ENCODE measurements at places on chromosomes 2 and 18.

DNA sequence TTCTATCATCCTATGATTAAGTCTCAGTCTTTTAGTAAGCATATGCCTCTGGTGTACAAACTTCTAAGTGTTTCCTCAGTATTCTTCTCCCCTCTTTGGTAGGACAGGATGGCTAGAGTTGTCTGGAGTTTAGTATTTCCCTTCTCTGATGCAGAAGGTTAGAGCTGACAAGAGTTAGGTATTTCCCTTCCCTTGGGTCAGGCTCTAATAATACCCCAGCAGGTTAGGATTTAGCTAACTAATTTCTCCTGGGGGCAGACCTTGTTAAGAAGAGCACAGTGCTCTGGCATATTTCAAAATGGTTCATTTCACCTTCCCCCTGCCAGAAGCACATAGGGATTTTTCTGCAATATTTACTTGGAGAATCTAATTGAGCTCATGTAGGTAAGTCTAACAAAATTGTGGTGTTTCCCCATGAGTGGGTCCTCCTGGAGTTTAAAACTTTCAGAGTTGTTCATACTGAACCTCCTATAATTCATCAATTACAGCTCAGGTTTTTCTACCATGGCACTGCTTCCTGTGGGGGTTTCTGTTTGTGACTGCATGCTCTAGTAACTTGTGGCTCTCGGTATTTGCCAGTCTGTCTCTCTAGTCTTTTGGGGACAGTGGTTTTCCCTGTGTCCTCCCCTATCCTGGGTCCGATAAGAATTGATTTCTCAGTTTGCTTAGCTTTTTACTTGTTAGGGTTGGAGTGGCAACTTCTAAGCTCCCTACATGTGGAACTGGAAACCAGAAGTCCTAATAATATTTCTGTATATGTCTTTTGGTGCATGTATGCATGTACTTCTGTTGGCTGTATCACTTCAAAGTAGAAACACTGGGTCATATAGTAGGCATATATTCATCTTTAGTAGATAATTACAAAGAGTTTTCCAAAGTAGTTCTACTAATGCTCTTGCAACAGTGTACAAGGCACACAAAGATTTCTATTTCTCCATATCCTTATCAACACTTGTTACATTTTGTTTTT lies 77.7 kb downstream of the GDF7 start:
- DNase-seq: no peak

DNA sequence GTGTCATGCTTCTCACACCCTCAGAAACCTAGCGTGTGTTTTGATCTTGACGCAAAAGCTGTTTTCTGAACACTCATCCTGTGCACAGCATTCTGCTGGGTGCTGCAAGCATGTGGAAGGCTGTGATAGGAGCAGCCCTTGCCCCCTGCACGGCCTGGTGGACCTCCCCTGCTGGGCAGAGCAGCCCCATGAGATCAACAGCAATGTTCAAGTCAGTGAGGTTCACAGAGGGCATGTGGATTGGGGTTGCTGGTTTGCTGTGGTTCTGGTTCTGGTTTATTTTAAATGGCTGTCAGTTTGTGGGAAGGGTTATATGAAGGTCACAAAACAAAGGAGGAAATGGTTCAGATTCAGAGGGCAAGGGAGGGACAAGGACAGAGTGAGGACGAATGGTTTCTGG lies 71.3 kb downstream of the SOWAHC start:
- DNase-seq: no peak

DNA sequence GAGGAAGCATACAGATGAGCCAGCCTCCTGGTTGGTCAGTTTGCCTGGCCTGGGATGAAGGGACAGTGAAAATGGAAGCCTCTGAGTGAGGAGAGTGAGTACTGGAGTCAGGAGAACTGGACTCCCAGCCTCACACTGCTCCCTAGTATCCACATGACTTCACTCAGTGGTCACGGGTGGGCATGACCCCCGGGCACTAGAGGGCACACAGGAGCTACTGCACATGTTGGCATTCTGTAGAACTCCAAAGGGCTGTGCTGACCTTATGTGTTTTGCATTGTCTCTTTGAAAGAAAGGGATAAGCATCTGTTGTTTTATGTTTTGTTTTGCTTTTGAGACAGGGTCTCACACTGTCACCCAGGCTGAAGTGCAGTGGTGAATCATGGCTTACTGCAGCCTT lies 23.7 kb downstream of the NCAPH start:
- no peak for DNase-seq

DNA sequence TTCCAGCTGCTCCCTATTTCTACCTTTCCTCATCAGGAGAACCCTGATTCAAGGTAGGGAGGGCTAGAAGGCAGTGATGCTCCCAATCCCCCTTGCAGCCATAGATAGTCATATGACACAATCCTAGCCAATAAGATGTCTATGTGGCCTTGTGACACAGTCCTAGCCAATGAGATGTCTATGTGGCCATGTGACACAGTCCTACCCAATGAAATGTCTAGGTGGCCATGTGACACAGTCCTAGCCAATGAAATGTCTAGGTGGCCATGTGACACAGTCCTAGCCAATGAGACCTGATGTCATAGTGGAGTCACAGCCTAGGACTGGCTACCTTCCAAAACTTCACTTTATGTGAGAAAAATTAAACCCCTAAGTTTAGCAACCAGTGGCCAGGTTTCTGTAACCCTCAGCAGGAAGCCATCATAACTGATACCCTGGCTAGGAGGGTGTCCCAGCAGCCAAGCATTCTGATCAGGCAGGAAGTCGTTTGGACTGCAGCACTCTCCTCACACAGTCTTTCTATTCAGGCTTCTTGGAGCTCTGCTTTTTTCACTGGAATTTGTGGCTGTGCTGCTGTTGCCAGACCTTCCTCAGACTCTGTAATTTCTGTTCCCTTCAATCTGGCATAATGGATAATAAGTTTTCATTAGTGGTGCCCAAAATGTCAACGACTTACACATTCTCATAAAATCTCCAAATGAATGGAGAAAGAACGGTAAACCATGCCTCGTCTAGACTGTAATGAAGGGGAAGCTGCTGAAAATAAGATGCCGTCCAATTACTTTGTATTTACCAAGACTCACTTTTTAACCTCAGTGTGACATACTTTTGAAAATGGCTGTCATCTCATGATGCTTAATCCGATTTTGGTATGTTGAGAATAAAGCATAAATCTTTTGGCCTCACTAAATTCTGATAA lies 165.0 kb upstream of the NCKAP5 start:
- no peak for DNase-seq

DNA sequence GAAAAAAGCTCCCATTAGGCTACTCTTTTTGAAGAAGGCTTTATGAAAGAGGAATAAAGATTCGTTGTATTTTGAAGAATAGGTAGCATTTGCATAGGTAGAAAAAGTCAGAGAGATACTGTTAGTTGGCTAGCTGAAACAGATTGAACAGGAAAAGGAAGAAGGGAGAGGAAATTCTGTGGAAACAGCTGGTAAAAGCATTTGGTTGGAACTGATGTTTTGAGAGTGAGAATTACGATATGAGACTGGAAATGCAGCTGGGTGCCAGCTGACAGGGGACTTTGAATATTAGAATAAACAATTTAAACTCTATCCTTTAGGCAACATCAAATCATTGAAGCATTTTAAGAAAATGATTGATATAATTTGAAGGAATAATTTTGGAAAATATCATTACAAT lies 96.7 kb upstream of the CNTNAP5 start:
- DNase-seq: no peak

DNA sequence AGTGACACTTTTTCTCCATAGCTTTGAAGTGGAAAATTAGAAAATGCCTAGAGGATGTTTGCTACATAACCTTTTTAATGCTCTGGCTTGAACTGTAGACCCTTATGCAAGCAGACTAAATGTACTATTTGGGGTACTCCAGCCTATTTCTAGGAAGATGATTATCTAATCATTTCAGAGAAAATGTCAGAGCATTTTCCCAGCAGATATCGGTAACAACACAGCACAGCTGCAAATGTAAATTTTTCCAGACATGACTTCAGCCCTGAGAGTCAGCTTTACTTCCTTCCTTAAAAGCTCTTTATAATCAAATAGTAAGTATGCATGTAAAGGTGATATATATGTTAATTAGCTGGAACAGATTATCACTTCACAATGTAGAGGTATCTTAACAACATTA lies 1647.1 kb downstream of the SUCLG1 start:
- no peak for DNase-seq

DNA sequence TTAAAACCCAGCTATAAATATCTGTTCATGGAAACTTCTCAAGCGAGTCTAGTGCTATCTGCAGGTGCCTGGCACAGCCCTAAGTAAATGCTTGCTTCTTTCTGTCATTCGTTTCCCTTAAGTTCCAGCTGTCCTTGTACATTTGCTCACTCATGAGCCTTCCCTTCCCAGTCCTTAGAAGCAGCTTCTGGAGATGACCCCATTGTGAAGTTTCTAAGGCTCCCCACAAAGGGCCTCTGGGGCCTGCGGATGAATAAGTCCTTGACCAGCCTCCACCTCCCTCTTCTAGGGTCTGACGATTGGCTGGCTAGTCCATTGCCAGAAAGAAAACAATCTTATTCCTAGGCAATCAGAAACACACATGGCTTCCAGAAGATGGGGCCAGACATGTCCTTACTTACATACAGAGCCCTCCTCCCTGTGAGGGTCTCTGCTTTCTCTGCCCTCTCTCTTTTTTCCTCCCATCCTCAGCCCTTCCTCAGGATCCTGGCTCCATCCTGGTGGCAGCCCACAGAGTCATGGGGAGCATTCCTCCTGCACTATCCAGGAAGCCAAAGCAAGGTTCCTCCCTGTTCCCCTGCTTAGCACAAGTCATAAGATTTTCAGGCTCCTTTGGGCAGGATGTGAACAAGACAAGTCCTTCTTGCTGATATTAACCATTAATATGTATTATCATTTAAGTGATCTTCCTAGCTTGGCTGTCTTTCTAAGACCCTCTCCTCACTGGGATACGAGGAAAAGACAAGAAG lies 87.3 kb downstream of the TNFRSF11A start:
- DNase-seq: no peak

DNA sequence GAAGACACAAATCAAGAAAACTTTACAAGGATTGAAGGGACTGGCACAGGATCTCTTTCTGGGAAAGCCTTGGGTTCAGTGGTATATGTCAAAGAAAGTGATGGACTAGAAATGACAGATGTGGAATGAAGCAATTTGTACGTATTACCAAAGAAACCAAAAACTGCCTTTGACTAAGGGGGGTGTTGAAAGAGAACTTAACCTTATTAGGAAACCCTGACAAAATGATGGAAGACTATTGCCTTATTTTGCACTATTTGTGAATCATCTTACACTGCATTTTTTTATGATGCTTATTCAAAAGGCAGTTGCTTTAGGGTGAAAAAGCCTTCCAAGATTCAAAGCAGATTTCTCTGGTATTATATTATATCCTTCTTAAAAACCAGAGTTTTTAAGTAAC lies 4.0 kb downstream of the TSGA10 start:
- no peak for DNase-seq

- DNase-seq: no peak
These were observed 91.5 kb upstream of the PARD3B start for GRCh38 chr2:204453730-204454167.

- no peak for DNase-seq
These were observed 201.0 kb downstream of the SMAD7 start for GRCh38 chr18:48749768-48750167.

DNA sequence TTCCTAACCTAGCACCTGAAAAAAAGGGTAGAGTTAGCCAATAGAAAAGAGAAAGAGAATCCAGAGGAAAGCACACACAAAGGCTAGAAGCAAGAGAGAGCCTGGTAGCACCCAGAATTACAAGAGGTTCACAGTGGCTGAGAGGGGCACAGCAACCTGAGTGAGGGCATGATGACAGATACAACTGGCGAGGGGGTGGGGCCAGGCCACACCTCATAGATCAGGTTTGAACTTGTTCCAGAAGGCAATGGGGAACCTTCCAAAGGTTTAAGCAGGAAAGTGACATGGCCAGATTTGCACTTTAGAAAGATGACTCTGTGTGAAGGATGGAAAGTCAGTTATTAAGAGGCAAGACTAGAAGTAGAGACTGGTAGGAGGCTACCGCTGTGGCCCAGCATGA lies 148.0 kb downstream of the TTC32 start:
- DNase-seq: no peak

- DNase-seq: no peak
These were observed 17.9 kb downstream of the SDC1 start for GRCh38 chr2:20207051-20207450.

DNA sequence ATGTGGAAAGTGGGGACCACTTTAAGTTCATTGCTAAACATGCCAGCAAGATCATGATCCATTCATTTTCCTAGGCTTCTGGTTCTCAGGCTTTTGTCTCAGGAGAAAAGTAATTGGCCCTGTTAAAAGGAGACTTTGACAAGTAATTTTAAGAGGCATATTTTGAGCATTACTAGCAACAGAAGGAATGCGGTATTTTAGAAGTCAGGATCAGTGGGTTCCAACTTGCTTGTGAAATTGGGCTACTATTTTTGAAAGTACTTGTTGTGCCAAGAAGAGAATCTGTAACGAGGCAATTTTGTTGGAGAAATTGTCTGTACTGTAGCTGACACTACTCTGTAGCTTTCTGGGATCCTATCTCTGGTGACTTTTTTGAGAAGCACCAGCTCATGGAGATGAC lies 59.4 kb downstream of the CERS6 start:
- no peak for DNase-seq

GRCh38 chr2:185436787-185437372 lies 301.7 kb upstream of the FSIP2 start:
- DNase-seq: no peak

GRCh38 chr2:11807156-11808015 lies 61.0 kb downstream of the LPIN1 start:
- DNase-seq: no peak

GRCh38 chr2:193272011-193272410 lies 1077.3 kb upstream of the TMEFF2 start:
- DNase-seq: no peak

- DNase-seq: peak; percentile 11
These were observed 236.0 kb upstream of the REV1 start for GRCh38 chr2:99725820-99726219.

GRCh38 chr2:189486237-189486770 lies 45.0 kb downstream of the WDR75 start:
- DNase-seq: no peak

GRCh38 chr2:25805987-25806386 lies 72.3 kb downstream of the ASXL2 start:
- DNase-seq: no peak

DNA sequence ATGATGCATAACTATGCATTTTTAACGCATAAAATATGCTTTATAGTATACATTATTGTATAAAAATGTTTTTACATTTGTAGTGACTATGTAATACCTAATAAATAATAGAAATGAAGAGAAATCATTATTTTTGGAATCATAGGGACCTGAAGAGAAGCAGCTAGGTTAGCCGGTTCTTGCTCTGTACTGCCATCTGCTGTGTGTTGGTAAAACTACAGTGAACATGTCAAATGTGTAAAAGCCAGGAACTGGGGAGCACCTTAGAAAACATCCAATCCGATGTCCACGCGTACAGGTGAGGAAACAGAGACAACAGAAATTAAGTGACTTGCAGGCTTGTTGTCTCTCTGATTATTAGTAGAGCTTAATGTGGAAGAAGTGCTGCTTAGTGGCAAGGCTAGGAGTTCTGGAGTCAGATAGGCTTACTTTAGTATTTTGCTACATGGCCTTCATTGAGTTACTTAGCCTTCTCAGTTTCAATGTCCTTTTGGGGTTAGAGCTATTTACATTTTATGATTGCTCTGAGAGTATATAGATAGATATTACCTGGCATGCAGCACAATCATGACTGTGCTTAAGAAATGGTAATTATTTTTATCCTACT lies 386.5 kb downstream of the DLGAP1 start:
- DNase-seq: no peak

GRCh38 chr2:136530146-136530545 lies 235.2 kb upstream of the THSD7B start:
- no peak for DNase-seq

- no peak for DNase-seq
These were observed 390.9 kb upstream of the TRIB2 start for GRCh38 chr2:12325806-12326205.

Measured in KG1 (cell line).